NCI-H2171 treated with DMSO at 0.1 percent for 48 hours (cell line): ENCODE measurements at places on chromosomes 5 and 9.

- no peak for DNase-seq
These were observed 364.6 kb downstream of the BRINP1 start for GRCh38 chr9:119004618-119004990.

GRCh38 chr5:7474821-7475403 lies 79.0 kb downstream of the ADCY2 start:
- no peak for DNase-seq

- DNase-seq = no peak
These were observed 25.9 kb upstream of the DAPK1 start for GRCh38 chr9:87471746-87472145.

GRCh38 chr5:150129813-150130492 lies 25.7 kb downstream of the PDGFRB start:
- DNase-seq = no peak

DNA sequence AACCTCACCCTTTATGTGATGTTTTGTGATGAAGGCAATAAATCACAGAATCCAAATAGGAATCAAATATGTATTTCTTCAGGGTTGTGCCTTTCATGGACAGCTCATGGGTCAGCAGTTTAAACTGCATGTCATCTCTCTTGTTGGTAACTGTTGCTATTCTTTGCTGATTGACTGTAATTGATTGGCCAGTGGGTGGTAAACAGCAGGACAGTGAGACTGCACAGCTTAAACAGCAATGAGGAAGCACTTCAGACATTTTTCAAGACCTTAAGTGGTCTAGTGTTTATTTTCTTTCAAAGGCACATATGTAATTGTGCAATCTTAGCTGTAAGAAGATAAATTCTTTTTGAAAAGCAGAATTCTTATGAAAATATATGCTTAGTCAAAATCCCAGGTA lies 260.5 kb downstream of the COX7C start:
- DNase-seq = no peak

DNA sequence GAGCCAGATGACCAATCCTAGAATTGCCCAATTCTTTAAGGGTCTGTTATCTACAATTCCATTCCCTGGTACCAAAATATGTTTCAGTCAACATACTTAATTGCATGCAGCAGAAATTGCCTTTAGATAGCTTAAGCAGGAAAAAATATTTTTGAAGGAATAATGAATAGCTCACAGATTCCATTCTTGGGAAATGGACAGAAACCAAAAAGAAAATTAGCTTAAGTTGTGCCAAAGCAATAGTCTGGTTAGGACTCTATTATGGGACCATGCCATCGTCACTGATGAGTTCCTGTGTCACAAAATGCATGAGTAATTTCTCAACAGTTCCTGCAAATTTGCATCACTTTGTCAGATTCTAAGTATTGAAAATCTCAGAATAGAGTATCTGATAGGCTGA lies 12.3 kb downstream of the ACTBL2 start:
- no peak for DNase-seq

DNA sequence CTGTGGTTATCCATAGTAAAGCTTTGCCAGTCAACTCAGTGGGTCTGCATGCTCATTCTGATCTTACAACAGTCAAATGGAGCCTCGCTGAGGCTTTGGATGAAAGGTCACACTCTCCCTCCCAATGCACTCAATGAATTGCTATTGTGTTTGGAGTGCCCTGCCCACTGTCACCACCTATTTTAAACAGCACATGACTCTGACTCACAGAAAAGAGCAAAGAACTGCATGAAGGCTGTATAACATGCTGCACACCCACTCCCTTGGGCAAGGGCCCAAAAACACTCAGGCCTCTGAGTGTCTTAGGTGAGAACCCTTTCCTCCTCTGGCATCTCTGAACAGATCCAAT lies 118.7 kb upstream of the CCDC112 start:
- DNase-seq = no peak

- DNase-seq = peak; percentile 21
These were observed 15.5 kb downstream of the ATOX1 start for GRCh38 chr5:151742870-151743294.

DNA sequence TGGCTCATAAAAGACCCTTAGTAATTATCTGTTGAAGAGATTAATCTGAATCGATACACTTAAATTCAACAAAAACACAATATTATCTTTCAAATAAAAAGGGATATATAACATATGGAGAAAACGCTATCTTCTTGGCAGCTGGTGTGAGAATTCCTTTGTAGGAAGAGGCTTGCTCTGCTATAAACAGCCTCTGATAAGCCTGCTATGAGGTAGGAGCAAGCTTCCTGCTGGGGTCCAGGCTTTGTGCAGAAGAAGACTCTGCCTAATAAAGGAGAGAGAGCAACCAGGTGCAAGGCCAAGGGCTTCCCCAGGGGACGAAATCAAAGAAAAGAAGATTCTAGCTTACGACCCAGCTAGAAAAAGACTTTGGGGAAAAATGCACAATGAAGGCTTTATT lies 43.3 kb upstream of the SSBP2 start:
- no peak for DNase-seq

- DNase-seq = no peak
These were observed 710 bp upstream of the WDR55 start for GRCh38 chr5:140664030-140664358.

- peak; percentile 74 for DNase-seq
These were observed at the start of the genes HDAC3 and RELL2 for GRCh38 chr5:141636413-141637122. HDAC3 (minus strand) TSS chr5:141636849; CDS start chr5:141636790, 59 bp downstream. RELL2 (plus strand) TSS chr5:141636997; CDS start chr5:141638226, 1,229 bp downstream.

- no peak for DNase-seq
These were observed 523.0 kb upstream of the PTPRD start for GRCh38 chr9:11135851-11136250.

- DNase-seq = no peak
These were observed 27.1 kb upstream of the F2R start for GRCh38 chr5:76688836-76689235.

GRCh38 chr5:160641405-160641804 lies 210.6 kb downstream of the ATP10B start:
- no peak for DNase-seq

GRCh38 chr5:40618926-40619325 lies 60.8 kb upstream of the PTGER4 start:
- DNase-seq = no peak

DNA sequence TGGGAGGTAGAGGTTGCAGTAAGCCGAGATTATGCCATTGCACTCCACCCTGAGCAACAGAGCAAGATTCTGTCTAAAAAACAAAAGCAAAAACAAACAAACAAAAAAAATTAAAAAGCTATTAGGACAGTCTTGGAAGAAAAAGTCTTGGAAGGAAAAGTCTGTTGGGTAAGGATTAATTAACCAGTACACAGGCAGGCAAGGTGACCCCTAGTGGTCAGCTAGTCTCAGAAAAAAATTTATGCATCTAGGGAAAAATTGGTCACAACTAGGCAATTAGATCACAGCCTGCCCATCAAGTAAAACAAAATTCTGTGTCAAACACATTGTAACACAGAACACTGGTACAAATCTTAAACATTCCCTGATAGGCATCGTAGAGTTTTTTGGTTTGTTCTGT lies 6.7 kb upstream of the ANKRD18B start:
- DNase-seq = peak; percentile 19

GRCh38 chr5:59001154-59001553 lies 418.3 kb downstream of the RAB3C start:
- DNase-seq = no peak

DNA sequence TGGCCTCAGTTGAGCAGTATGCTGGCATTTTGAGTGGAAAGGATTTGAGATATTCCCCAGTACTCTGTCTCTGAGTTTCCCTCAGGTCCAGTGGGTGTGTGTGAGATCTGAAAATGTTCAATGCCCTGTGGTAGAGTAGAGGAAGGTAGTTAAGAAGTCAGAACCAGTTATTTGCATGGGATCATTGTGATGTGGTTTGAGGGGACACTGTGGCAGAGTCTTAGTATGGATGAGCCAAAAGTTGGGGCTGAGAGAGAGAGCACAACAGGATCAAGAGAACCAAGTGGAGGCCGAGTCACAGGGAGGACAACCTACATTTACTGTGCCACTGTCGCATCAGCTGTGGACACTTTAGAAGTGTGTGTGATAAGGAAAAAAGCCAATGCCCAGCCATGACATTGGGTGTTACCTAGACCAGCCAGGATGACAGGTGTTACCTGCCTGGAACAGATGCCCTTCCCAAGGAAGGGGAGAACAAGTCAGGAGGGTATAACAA lies 128.9 kb upstream of the IL12B start:
- DNase-seq = no peak

DNA sequence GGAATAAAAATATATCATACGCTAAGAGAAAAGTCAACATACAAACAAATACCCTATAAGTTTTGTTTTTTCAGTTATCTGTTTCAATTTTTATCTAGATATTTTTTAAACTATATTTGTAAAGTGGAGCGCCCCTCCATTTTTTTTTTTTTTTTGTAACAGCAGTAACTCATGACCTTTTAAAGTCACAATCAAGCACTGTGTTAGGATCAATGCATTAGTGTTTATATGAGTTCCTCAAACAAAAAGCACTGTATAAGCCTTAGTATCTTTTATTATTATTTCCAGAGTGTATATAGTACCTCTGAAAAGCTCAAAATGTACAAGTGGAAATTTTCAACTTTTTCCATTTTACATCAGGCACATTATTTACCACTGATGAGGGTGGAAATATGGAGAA lies 20.6 kb downstream of the PFDN1 start:
- DNase-seq = no peak

DNA sequence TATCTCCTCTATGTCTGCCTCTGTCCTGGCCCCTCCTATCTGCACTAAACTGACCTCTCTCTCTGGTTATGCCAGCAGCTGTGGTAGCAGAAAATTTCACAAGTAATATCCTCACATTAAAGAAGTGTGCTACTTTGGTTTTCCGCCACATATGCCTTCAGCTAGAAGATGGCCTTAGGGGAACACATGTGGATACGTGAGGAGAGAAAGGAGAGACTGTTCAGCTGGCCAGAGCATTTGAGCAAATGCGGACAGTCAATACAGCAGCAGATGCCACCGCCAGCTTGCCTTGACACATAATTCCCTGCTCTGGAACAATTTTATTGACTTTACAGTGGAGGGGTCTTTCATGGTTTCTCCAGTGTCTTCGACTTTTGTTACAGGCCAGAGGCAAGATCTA lies 434.6 kb downstream of the TAF11L14 start:
- DNase-seq = peak; percentile 99

DNA sequence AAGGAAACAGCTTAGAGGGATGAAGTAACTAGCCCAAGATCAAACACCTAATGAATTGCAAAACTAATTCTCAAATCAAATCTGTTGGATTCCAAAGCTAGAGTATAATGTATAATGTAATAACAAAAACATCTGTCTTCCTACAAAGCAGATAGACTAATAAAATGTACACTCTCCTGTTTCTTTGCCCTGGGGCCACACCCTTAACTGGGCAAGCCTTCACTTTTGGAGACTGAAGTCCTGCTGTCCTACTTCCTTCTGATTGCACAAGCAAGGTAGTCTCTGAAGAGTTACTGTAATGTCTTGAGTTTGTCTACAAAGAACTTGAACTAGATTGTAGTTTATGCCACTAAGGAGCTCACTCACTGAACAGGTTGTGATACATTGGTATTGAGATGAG lies 2.5 kb downstream of the TTC1 start:
- DNase-seq = no peak

DNA sequence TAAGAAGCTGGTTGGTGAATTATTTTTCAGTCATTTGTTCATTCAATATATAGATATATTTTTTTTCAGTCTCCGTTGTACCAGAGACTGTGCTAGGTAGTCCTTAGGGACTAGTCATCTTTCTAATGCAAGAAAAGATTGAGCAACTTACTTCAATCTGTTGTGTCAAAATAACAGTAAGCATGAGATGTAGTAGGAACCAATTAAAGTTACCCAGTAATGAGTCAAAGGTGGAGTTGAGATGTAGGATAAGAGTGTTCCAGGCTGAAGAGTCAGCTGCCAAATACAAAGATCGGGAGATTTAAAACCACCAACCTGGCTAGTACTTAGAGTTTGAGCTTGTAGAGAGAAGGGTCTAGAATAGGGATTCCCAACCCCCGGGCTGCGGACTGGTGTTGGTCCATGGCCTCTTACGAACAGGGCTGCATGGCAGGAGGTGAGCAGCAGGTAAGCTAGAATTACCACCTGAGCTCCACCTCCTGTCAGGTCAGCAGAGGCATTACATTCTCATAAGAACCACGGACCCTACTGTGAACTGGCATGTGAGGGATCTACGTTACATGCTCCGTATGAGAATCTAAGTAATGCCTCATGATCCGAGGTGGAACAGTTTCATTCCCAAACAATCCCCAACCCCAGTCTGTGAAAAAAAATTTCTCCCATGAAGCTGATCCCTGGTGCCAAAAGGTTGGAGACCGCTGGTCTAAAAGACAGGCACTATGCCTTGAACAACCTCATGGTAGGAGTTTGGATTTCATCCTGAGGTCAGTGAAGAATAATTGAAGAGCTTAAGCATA lies 1241.5 kb upstream of the WWC1 start:
- DNase-seq = no peak

DNA sequence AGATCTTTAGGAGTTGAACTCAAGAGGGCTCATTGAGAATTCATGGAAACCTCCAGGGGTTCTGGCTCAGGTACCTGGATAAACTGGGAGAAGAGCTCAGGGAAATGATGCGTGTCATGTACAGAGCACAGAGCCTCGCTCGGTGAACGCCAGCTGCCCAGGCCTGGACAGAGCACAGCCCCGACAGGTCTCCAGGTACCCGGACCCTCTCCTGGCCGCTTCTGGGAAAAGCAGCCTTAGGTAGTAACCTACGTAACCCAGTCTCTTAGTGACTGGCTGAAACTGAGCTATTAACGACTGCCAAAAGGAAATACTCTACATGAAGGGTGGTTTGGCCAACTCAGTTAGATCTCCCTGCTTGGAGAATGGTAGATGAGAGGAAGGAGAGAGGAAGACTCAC lies 157.4 kb downstream of the TTLL11 start:
- no peak for DNase-seq

GRCh38 chr9:9747787-9748186 lies 865.0 kb downstream of the PTPRD start:
- DNase-seq = no peak

- no peak for DNase-seq
These were observed 52.7 kb downstream of the PIK3R1 start for GRCh38 chr5:68268101-68268851.

DNA sequence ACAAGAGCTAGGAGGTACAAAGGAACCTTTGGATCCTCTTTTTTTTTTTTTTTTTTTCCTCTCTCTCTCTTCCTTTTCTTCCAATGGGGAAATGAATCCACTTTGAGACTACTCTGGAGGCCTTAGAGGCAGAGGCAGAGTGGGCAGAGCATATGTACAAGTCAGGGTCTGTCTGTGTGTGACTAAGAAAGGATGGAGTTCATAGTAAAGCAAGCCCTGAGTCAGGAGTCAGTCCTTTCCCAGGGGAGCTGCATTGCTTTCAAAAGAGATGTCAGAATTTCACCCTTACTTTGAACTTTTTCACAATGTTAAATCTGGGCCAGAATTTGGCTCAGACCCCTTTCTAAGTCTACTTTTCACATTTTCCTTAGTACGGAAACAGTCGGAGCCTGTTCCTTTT lies 792.4 kb upstream of the C9orf72 start:
- no peak for DNase-seq

DNA sequence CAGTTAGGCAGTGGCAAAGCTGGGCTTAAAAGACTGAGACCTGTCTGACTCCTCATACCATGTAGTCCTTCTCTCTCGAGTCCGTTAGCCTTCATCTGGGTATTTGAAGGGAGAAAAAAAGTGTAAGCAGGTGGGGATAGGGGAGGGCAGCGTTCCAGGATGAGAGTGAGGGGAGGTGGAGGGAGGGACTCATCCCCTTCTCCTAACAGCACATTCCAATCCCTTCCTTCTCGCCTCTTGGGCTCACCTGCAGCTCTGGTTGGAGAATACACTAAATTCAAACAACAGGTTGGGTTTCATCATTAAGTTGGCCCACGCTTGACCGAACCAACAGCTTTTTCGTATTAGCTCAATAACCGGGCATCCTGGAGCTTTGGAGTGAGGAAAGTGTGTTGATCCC lies 3.6 kb downstream of the NEURL1B start:
- DNase-seq = no peak

- DNase-seq = no peak
These were observed 112.4 kb downstream of the SH3TC2 start for GRCh38 chr5:148950471-148950863.
